ENCODE measurements at places on chromosomes 2 and 18.

DNA sequence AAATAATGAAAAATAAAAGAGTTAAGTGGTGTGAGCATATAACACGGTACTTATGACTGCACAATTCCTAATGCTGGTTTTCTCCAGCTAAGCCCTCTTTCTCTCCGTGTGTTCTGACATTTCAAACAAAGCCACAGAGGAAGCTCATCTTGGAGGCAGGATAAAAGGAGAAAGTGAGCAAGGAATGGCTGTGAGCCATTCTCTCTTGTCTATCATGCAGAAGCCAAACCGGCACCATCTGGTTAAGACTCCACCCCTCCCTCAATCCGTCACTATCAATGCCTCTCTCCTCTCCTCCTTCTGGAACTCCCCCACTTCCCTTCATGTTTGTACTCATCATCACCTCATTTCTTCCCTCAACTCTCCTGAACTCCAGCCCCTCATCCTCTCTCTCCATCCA is 210.4 kb downstream of the TMEM163 start:
- no peak for DNase-seq

DNA sequence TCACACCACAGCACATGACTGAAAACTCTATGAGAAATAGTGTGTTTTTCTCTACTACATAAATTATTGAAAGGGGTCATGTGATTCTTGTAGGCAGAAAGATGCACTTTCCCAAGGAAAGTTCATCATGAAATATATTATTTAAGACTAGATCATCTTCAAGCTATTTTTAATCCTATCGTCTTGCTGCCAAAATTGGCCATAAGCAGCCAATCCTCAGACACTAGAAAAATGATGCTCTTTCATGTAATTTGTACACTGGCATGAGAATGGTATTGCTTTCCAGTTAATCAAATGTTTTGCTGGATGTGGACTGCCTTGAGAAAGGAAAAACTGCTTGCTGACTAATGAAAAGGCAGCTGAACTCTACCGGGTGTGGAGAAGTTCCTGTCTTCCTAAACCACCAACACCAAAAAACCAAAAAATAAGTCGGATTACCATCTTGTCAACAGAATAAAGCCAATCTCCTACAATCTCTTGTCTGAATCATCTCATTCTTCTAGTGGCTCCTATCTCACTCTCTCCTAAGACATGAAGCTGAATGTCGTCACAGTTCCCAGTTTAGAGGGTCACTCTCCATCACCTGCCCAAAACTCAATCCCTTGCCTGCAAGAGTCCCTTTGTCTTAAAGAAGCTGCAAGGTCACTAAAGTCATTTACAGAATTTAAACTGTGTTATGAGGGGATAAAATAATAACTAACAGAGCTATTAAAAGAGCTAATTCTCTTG is 5.3 kb downstream of the BCL2 start:
- DNase-seq: no peak

GRCh38 chr2:10990561-10991111 is 78.9 kb downstream of the KCNF1 start:
- DNase-seq: peak; percentile 43

GRCh38 chr2:61011678-61012077 is 5.8 kb upstream of the PEX13 start:
- DNase-seq: no peak

DNA sequence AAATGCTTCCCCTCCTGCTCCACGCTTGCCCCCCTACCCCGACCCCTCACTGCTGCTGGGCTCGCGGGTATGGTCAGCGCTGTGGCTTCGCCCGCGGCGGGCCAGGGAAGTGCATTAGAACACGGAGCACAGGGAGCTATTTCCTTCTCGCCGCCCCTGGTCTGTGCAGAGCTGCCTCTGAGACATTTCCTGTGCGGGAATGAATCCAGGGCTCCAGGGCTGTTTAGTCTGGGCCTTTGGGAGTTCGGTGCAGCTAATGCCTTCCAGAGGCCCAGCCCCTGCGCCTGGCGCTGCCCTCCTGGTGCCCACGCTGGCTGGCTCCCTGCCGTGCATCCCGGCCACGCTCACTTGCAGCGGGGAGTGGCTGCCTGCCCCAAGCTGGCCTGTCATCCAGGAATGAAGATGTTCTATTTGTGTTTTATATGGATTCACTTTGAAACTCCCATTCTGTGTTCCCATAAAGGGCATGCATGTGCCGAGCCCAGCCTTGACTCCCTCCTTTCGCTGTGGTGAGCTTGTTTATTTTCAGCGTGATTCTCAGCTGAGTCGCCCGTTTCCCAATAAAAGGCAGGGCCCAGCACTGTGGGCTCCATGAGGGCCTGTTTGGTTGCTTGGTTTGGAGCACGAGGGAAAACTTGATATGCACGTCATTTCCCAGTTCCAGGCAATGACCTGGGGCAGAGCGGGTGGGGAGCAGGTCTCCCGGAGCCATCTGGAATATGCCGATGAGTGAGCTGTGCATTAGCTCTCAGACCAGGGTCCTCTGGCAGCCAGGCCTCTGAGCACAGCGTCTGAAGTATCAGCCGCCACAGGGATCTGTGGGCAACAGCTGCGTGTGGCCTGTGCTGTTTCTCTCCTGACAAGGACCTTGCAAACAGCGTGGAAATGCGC is 42.7 kb downstream of the SH3RF3 start:
- peak; percentile 91 for DNase-seq

- no peak for DNase-seq
These were observed 219.9 kb downstream of the SH3RF3 start for GRCh38 chr2:109348671-109349502.

DNA sequence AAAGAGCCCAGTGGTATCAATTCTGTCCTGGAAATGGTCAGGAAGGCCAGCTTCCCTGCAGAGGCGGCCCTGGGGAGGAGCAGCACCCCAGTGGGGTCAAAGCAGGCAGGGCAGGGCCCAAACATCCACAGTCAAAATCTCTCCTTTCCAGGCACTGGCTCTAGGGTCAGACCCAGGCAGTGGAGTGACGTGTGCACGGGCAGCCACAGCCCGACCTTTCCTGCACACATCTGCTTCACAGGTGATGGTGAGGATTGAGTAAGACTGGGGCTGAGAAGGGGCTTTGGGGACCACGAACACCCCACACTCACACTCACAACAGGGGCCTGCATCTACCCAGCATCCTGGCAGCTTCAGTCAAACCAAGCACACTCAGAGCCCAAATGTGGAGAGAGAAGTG is 97.8 kb upstream of the GLI2 start:
- DNase-seq: no peak

DNA sequence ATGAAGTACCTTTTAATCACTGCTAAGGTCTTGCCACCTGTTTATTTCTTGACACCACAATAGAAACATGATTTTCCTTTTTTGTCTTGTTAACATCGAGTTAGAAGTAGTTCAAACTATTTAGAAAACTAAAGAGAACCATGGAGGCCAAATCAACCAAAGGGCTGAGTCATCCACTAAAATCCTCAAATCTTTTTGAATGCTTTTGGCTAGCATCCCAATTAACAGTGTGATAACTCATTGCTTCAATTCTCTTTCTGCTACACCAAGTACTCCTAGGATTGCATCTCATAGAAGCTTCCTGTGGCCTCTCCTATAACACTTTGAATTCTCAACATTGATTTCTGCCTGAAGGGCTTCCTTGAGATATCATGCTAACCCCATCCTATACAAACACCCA is 159.9 kb upstream of the MMADHC start:
- DNase-seq: no peak

- no peak for DNase-seq
These were observed 715.1 kb upstream of the SLC8A1 start for GRCh38 chr2:41167014-41167413.

- DNase-seq: no peak
These were observed 9.6 kb downstream of the MARCHF4 start for GRCh38 chr2:216362730-216363129.

GRCh38 chr2:207149249-207150213 is 16.2 kb downstream of the KLF7 start:
- DNase-seq: no peak

All from aorta (tissue), 5 donors.